Tongue (tissue), 3 donors: ENCODE measurements at places on chromosomes 7 and 10. TPM values are rescaled to one million over a fixed set of nuclear protein-coding genes. Genes with fewer than 3 reads are reported as not detected.

Gene GPNMB
- 120 TPM for total RNA-seq

DNA sequence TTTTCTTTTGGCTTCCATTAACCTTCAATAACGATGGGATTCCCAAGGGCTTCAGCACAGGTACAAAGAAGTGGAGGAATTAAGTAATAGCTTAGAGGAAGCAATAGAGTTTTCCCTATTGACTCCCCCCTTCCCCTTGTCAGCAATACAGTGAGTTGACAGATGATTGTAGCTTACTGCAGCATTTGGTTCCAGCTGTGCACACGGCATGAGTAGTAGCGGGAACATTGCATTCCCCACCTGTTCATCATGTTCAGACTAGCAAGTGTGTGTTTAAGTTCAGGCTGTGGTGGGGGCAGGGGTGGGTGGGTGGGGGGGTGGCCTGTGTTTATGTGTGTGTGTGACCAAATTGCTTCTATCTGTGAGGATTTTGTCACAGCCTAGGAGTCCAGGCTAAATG is 4.6 kb upstream of the ADRA2A start:
- peak; percentile 47 for DNase-seq

DNA sequence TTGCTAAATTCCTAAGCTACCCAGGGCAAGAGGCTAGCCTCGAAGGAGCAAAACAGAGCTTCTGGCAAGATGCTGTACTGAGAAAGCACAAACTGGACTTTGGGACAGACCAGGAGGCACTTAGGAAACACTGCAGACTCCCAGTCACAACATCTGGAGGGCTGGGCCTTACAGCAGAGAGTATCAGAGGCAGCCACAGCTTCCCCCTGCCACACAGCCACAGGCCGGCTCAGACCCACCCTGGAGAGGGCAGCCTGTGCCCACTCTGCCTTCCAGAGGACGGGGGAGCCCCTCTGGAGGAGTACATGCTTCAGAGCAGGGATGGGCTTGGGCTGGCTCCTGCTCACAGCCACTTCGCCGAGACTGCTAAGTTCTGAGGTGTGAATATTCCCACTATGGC is 17.4 kb downstream of the ESYT2 start:
- DNase-seq: no peak

- no peak for DNase-seq
Measured at GRCh38 chr10:87961314-87961713, 97.9 kb downstream of the PTEN start.

DNA sequence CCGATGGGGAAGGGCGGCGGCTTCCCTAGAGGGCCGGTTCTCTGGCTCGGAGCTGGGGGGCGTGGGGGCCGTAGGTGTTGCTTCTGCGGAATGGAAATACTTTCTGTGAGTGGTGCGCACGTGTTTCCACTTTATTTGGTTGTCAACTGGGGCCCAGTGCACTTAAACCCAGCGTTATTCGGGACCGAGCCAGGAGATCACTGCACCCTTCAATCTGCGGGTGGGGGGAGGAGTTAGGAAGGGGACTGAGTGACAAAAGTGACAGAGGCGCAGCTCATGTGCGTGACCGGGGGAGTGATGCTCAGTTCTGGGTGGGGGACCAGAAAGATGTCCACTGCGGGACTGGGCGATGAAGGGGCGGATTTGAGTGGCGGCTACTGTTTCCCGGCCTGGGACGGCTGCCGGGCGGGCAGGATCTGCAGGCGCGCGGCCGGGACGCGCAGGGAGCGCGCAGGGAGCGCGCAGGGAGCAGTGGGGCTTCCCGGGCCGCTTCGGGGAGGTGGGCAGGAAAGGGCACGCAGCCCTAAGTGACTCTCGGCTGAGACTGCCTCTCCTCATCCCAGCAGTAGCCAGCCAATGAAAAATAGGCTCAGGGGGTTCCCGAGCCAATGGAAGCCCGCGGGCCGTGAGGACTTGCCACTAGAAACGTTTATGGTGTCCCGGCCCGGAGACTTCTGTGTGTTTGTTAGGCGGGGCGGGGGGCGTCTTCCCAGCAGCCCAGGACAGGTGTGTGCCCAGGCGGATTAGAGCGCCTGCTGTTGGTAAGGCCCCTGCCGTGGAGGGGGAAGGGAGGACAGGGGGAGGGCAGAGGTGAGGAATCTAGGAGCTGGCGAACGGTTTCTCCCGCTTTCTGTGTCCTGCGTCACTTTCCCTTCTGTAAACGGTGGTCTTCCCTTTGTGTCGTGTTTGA is 54.3 kb upstream of the KDM7A start:
- peak; percentile 70 for DNase-seq

Gene CCL26
- total RNA-seq: not detected

DNA sequence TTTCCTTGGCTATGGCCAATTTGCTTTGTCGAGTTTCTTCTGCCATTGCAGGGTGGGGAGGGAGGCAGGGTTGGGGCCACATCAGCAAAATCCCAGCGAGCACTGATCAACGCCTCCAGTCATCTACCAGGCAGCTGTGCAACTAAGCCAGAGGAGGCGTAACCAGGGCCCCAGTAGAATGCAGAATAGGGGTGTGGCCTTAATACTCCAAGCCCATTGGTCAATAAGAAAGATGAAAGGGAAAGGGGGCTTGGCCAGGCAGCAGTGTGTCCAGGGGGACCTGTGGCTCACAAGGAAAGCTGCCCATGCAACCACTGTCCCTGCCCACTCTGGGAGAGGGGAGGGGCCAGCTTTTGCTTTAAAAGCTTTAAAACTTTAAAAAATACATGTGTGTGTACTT is 21.5 kb upstream of the GGCT start:
- no peak for DNase-seq

Gene NUTM2A
- 2.1 TPM for total RNA-seq

DNA sequence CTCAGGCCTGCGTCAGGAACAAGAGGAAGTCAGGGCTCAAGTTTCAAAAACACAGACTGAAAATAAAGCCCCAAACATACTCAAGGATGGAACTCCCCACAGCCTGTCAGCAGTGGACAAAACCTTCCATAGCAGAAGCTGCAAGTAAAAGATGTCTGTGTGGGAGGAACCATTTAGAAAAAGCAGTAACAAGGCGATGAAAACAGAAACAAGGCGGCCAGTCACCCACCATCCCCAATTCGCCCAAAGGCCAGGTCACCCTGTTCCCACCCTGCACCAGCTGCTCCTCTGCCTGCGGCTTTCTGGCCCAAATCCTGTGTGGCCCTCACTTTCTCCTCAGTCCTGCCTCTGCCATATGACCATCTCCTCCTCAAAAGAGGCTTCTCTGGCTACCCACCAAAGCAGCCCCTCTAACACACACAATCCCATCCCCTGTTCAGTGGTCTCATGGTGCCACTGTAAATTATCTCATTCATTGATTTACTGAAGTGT is 27.8 kb downstream of the KCNMA1 start:
- peak; percentile 63 for DNase-seq

Gene DDX50
- total RNA-seq: 47.7 TPM

DNA sequence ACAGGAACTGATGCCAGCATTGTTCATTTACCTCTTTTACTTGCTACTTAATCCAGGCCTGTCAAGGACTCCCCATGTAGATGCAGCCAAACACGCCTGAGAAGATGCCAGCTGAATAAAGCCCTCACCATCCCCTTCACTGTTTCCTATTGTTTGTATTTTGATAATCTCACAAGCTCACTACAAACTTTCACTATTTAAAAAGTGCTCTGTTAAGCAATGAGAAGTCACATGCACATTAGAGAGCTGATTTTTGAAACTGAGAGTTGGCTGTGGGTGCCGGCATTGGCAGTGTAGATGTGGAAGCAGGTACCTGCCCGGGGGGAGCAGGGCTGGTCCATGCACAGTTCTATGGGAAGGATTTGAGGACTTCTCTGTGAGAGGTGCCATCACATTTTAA is 169.8 kb upstream of the GRB10 start:
- DNase-seq: no peak
